ENCODE measurements at places on chromosomes 6 and 20.
A peak's percentile ranks its signal among the peaks of the same experiment; 100 is the strongest.

DNA sequence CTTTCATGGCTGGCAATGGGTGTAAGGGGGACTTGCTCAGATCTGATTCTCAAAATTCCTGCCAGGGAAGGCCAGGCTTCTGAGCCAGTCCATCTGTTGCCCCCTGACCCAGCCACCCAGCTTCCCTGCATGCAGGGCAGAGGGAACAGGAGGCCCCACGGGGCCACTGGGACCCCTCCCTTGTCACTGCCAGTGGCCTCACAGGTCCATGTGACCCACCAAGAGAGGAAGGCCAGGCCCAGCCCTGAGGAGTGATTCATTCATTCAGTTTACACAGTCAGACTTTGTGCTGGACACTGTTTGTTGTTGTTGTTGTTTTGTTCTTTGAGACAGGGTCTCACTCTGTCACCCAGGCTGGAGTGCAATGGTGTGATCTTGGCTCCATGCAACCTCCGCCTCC is 39.5 kb downstream of the UBE2V1 start:
- no peak for DNase-seq

DNA sequence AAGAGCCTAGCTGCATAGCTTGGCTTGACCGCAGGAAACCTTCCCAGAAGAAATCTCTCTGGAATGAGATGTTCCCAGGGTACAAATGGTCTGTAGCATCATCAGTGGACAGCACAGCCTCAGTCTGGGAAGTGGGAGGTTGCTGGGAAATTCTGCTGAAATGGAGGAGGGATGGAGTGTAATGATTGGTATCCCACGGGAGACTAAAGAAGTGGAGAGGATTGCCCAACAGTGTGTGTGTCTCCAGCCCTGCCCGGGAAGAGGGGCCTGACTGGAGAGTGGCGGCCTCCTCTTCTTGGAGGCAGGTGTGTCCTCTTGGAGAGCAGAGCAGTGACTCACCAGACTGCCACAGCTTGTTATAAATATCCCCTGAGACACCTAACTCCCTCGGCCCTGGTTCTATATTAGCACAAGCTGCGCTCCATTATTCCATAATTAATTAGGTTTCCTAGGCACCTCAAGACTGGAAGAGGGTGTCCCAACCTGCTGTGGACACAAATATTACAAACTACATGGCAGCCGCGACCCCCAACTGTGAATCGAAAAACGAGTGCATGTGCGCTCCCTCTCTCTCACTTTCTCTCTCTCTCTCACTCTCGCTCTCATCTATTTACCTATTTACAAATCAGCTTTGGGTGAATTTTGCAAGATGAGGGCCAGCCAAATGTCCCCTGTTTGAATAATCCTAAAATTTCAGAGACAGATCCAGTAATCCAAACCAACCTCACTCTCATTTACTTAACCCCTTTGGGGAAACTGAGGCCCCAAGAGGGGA is 68.8 kb downstream of the FGD2 start:
- no peak for DNase-seq

GRCh38 chr20:51738877-51739447 is 29.2 kb downstream of the ATP9A start:
- DNase-seq, result no peak

GRCh38 chr6:27126046-27126814 is 121.3 kb upstream of the PRSS16 start:
- no peak for DNase-seq

GRCh38 chr20:14142171-14142570 is 146.9 kb downstream of the MACROD2 start:
- DNase-seq, result no peak

DNA sequence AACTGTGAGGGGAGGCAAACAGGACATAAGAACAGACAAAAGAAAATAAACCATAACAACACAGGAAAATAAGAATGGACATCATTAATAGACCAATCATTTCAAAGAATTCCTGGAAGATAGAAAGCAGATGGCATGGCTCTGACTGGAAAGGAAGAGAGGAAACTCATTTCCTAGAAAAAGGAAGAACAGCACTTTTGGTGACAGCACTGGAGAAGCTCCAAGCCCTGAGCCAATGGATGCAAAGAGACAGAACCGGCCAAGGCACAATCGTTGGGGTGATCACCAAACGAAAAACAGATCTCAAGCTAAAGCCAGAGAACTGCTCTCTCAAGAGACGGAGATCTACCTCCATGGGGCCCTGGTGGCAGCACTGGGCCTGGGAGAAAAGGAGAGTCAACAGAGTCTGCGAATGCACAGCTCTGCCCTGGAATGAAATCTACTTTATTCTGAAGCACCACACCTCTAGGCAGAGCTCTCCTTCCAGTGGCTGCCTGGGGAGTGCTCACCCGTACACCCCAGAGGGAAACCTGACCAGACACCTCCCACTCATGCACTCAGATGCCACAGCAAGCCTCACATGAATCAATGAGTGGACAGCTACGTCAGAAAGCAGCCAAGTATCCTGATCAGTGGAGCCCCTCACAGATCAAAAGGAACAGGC is 24.2 kb downstream of the KIAA0319 start:
- no peak for DNase-seq

- DNase-seq, result no peak
Observed at GRCh38 chr20:63114693-63115311, 101.1 kb downstream of the YTHDF1 start.

GRCh38 chr6:51814418-51814817 is 273.0 kb downstream of the PKHD1 start:
- no peak for DNase-seq

DNA sequence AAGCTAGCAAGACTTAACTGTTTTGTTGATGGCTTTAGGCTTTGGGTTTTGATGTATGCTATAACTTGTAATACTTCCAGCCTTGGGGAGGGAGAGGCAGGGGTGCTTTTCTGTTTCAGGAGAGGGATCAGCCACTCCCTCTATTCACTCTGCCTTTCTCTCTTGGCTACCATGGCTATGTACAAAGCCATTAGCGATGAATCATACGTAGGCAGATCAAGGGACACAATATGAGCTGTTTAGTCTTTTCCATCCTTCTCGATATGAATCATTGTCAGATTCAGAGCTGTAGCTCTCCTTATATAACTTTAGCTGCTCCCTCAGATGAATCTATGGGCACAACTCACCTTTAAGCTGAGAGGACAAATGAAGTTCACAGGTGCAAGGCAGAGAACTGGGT is 230.6 kb downstream of the TSHZ2 start:
- DNase-seq, result no peak

- no peak for DNase-seq
Observed at GRCh38 chr6:159788276-159788675, 1.1 kb downstream of the TCP1 start.

GRCh38 chr6:82775361-82775760 is 290.3 kb downstream of the UBE3D start:
- DNase-seq, result no peak

- DNase-seq, result no peak
Observed at GRCh38 chr6:143125864-143126573, 65.3 kb downstream of the AIG1 start.

- DNase-seq, result peak; percentile 61
Observed at GRCh38 chr6:106520711-106521401, 108.4 kb downstream of the RTN4IP1 start.

DNA sequence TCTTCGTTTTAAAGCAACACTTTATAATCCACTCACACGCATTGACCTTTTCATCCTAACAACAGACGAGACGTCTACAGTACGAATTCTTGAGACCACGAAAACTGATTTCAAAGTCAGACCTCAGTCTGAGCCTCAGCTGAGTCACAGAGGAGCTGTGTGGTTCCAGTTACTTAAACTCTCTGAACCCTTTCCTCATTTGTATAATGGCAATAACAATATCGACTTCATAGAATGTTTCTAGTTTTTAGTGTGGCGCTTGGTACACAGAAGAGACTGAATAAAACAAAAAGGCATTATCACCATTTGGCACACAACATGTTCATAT is 236.9 kb downstream of the ATXN1 start:
- no peak for DNase-seq

GRCh38 chr20:31674895-31675827 is 37.4 kb downstream of the COX4I2 start:
- DNase-seq, result peak; percentile 44
